ENCODE measurements at places on chromosomes 2 and 18.

- DNase-seq: no peak
Observed at GRCh38 chr2:241967467-241968144, 98.1 kb downstream of the RTP5 start.

GRCh38 chr2:96103187-96103601 lies 13.2 kb downstream of the ADRA2B start:
- no peak for DNase-seq

GRCh38 chr2:192783643-192784042 lies 588.9 kb upstream of the TMEFF2 start:
- no peak for DNase-seq

DNA sequence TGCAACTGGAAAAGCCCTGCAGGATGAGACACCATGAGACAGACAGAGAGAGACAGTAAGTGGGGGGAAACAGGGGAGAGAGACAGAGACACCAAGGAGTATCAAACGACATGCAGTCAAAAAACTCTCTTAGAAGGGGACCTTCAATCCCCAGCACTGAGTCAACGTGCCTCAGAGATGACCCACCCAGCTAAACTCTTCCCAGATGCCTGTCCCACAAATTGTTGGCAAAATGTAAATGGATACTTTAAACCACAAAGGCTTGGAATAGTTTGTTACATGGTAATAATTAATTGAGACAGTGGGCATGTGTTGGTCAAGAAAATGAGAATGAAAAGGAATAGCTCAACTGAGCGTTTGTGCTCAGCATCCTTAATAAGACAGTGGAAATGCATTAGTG lies 98.3 kb downstream of the GRB14 start:
- no peak for DNase-seq

DNA sequence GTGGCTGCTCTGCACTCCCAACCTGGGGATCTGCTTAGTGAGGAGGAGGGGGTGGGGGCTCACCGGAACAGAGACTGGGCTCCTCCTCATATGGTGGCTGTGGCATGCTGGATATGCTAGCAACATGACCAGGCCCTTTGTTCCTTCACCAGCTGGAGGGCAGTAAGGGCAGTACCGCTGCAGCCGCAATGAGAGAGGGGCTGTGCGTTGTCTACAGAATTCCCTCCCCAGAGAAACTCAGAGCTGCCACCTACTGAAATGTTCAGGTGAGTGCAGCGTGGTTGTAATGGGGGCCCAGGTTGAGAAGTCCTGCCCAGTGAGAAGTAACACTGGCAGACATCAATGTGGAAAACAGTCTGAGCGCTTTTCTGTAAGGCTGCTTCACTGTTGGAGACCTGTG lies 1211.9 kb upstream of the NXPH2 start:
- DNase-seq: no peak

DNA sequence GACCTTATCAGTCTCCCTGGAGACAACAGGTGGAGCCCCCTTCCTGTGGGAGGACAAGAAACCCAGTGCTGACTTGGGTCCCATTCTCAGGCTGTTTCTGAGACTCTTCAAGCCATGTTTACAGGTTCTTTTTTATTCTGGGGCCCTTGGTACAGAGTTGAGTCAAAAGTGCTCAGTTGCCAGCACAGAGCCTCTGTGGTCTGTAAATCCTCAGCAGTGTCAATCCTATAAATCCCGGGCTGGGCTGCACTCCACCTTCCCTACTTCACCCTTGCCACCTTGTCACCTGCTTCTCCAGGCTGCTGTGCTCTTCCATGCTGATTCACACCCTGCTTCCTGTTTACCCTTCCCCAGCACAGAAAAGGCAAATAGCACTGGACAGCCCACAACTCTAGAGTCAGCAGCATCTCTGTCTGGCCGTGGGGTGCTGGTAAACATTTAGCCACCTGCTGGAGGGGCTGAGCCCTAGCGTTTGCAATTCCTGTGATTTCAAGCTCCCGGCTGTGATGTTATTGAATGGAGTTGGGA lies 74.7 kb downstream of the TNFRSF11A start:
- DNase-seq: peak; percentile 34

- DNase-seq: peak; percentile 32
Observed at GRCh38 chr2:152405206-152406118, 70.5 kb downstream of the FMNL2 start.

DNA sequence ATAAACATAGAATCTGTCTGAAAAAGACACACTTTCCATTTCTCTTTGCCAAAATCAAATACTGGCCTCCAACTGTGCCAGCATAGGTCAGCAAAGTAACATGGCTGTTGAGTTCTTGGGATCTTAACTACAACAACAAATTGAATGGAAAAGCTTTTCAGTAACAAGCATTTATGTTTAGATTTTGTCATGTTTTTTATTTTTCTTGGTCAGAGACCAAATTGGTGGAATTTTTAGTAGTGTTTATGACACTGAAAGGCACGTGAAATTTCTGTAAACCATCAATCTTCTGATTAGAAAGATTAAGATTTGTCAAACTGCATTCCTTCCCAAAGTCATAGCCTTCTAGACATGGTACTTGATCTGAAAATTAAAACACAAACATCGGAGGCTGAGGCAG lies 77.6 kb downstream of the PDE1A start:
- DNase-seq: no peak

DNA sequence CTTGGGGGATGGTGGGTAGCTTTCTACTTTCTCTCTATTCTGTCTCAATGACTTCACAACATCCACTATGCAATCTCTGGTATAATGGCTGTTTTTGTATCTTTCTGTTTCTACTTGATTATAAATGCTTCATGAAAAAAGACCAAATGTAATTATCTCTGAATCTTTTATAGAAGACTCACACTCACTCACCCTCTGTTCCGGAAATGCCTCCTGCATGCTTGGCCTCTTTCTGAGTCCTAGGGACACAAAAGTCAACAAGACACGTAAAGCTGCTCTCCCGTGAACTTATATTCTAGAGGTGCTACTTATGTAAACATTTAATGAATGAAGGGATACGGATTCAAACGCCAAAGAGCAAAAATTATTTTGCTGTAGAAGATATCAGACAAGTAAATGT lies 502.2 kb upstream of the SOX11 start:
- DNase-seq: no peak

DNA sequence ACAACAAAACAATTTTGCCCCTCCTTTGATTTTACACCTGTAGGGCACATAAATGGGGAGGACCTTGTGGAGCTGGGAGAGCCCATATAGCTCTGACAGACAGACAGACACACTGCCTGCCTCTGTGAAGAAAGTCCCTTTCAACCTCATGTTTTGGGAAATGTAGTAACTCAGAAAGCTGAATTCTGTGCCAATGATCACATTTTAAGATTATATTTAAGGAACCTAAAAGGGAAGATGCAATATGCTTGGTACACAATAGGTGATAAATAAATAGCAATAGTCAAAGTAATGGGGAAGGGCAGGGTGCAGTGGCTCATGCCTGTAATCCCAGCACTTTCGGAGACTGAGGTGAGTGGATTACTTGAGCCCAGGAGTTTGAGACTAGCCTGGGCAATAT lies 446.4 kb upstream of the ID2 start:
- no peak for DNase-seq

DNA sequence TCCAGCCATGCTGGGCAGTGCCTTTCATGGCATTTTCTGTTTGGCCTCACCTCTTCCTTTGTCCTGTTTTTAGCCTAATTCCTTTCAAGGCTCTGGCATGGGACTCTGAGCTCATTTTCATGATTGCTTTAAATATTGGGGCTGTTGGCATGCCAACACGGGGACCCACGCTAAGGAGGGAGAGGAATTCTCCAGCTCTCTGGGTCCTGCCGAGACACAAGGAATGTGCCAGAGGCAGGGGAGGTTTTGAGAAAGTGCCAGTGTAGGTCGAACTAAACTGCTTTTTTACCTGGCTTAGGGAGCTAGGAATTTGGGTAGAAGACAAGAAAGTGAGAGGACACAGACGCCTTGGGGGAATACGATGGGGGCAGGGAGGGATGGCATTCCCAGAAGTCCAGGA lies 42.3 kb downstream of the RPL37A start:
- no peak for DNase-seq

DNA sequence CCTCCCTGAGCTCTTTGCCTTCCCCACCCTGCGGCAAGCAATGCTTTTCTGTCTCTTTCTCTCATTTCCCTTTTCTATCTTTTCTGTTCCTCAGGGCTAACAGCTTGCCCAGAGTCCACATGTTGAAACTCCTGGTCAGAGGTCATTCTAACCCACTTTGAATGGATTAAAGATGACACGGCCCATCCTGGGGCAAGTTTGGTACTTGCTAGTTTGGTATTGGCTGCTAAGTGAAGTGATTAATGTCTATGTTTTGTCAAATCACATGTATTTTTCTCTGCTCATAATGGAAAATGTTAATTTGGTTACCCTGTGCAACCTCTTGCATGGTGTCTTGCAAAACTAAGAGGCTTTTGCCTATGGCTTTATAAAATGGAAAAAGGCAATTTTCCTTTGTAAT lies 960.2 kb downstream of the CNTNAP5 start:
- DNase-seq: no peak

DNA sequence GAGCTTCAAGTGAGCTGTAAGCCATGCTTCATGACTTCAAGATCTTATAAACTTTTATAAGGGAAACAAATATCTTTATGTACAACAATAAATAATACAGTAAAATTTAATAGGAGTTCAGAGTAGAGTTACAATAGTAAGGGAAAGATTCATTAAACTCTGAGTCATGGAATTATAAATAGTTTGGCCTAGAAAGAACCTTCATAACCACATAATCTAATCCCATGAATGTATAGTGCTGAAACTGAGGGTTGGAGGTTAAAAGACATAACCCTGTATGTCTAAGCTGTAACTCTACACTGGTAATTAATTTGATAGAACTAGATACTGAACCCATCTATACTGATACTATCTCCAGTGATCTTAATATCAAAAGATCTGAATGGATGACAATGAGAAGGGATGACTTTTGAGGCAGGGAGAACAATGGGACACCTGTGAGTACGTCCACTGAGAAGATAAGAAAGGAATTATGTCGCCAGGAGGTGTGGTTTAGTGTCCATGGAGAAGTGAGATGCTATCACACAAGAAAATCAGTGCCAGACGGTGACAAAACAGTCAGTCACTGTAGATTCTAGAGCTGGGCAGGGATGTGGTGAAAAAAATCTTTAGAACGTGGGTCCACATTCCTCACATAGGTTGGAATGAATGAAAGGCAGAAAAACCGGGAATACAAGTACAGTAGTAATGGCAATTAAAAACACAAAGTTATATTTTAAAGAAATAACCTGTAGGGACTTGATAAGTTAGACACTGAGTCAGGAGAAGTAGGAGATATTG lies 1.1 kb downstream of the IL1F10 start:
- no peak for DNase-seq

- DNase-seq: no peak
Observed at GRCh38 chr2:50620783-50621182, 411.1 kb downstream of the NRXN1 start.

DNA sequence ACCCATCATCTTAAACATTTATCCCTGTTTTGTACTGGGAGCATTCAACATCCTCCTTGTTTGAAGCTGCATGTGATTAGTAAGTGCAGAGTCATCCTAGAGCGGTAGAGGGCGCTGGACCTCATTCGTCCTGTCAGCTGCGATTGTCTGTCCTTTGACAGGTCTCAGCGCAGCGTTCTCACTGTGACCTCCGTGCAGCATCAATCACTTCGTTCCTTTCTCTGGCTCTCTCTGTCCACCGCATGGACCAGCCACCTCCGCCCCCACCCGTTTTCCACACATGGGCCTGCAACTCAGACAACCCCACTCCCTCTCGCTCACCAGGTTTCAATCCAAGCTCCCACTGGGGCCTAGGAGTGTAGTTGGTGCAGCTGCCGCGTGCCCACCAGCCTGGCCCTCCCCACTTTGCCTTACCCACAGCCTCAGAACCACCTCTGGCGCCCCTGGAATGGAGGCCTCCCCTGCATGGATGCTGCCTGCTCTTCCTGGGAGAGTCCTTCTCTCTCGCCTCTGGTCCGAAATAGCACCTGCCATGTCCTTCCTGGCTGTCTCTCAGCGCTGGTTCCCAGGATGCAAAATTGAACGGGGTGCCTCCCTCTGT lies 90.5 kb downstream of the NDUFA10 start:
- DNase-seq: peak; percentile 58

DNA sequence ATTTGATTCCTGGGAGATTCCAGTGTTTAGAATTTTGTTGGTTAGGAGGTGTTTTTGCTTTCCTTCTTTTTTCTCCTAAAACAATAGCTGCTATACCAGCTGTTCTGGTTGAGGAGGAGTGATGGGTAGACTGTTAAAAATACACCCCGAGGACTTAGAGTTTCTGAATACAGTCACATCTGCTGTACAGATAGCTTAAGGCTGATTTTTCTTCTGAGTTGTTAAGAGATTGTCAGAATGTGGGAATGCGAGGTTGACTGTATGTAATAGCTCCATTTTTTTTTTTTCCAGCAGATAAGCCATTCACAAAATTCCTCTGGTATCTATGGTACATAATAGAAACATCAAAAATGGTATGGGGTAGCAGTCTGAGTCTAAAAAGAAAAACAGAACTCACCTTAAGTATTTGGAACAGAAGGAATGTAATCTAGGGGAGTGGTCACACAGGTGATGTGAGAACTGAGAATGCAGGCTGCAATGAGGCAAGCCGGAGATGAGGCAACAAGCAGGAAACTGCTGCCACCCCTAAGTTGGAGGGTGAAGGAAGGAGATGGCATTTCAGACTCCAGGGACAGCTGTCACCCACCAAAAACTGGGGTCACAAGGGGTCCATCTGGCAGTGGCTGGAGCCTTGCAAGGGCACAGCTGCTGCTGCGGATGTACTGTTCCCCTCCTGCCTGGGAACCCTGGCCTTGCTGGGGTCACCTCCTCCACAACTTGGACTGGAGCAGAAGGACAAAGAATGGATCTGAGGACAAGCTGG lies 2.4 kb downstream of the DGKD start:
- DNase-seq: no peak

DNA sequence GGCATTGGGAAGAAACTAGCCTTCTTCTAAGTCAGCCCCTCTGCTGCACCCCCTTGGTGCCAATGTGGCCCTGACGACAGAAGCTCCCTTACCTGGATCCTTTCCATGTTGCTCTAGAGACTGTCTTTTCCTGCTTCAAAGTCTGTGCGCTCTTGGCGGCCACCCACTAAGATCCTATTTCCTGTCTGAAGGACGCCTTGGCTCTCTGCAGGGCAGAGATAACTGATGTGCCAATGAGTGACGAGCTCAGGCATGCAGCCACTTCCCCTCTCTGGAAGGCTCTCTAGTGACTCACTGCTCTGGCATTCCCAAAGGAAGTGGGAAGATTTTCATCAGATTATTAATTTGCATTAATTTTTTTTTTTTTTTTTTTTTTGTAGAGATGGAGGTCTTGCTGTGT lies 273.5 kb downstream of the CDH20 start:
- DNase-seq: peak; percentile 99

DNA sequence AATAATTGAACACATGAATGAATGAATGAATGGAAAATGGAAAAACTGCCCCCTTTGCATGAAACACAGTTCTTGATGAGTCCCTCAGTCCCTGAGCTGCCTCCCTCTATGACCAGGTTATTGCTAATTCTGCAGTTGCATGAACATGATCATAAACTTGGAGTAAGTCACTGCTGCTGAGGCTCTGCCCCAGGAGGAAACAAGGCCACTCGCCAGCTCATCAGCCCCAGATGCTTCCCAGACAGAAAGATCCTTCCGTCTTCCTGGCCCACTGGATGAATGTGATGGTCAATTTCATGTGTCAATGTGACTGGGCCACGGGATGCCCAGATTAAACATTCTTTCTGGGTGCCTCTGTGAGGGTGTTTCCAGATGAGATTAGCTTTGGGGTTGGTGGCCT lies 16.4 kb downstream of the GPR45 start:
- peak; percentile 30 for DNase-seq
